ENCODE measurements at places on chromosomes 16 and 17.

- no peak for DNase-seq
These were observed 164.7 kb downstream of the ZNF18 start for GRCh38 chr17:11832401-11833137.

- DNase-seq: no peak
These were observed 3.4 kb downstream of the FBXO39 start for GRCh38 chr17:6779411-6779810.

- peak; percentile 10 for DNase-seq
These were observed 46.1 kb downstream of the ABCA8 start for GRCh38 chr17:68909066-68909465.

GRCh38 chr16:11232852-11233726 lies 22.9 kb downstream of the SOCS1 start:
- DNase-seq: no peak

DNA sequence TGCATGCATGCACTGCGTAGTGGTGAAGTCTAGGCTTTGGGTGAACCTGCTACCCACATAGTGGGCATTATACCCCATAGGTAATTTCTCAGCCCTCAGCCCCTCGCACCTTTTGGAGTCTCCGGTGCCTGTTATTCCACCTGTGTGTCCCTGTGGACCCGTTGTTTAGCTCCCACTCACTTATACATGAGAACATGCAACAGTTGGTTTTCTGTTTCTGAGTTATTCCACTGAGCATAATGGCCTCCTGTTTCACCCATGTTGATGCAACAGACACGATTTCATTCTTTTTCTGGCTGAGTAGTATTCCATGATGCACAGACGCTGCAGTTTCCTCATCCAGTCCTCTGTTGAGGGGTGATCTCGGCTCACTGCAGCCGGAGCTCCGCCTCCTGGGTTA lies 141.5 kb upstream of the CHMP6 start:
- DNase-seq: no peak

DNA sequence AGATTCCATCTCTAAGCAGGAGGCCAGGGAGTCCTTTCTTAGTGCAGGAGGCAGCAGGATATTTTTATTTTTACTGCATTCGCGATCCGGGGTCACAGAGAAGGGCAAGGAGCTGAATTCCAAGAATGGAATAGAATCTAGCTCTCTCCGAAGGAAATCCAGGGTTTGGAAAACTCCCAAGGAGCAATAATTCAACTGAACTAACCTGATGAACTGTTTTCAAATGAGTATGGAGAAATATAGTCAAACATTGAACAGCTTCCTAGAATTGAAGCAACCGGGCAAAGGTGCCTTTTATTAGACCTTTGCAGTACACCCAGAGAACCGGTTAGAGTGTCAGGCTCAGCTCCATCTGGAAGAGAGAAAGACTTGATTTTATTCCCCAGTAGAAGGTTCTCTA lies 120.7 kb upstream of the MAF start:
- DNase-seq: no peak

DNA sequence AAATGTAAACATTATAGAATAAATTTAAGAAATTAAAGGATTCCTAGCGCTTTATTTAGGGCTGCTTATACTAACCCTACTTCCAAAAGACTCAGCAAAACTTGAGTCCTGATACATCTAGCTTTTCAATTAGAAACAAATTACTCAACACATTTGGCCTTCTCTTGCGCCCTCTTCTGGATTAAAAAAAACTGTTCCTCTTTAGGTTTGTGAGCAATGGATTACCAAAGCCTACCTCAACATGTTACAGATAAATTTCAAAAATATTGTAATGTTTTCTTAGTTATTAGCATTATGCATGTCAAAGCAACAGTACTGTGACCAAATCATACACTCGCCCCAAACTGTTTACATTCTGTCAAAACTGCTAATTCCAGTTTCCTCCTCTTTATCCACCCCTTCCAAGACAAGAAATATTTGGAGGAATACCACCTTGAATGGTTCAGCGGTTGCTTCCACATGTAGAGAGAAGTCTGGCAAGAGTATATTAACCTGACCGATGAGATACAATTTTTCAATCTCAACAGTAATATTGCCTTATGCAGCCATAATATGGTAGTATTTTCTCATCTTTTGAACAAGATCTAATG lies 2.7 kb downstream of the NUFIP2 start:
- peak; percentile 36 for DNase-seq

DNA sequence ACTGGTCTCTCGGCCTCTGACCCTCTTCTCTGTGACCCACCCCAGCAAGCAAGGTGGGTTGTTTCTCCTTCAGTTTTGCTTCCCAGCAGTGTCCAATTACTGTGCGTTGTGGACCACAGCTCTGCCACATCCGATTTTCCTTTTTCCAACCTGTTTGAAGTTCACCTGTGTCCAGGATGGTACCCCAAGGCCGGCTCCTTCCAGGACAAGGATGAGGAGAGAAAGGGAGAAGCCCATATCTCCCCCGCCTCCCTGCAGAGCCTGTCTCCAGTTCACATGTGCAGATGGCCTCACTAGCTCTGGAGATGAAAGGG lies 13.5 kb downstream of the NMRAL1 start:
- DNase-seq: no peak

- no peak for DNase-seq
These were observed 126.4 kb downstream of the DYNLRB2 start for GRCh38 chr16:80667251-80667560.

DNA sequence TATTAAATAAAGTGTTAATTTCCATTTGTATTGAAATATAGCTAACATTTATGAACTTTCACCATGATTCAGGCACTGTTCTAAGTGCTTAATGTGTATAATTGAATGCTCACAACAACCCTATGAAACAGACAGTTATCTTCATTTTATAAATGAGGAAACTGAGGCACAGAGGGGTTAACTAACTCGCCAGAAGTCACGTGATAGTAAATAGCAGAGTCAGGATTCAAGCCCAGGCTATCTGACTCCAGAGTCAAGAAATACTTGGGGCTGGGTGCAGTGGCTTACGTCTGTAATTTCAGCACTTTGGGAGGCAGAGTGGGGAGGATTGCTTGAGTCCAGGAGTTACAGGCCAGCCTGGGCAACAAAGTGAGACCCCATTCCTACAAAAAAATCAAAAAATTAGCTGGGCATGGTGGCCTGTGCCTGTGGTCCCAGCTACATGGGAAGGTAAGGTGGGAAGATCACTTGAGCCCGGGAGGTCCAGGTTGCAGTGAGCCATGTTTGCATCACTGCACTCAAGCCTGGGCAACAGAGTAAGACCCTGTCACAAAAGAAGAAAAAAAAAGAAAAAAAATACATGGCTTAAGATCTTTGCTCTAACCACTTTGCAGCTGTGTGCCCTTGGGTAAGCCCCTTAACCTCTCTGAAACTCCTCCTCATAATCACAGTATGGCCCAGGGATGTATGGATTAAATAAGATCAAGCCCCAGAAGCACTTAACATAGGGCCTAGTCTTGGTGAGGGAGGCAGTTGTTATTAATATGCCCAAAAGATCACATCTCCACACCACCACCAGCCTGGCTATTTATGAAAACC lies 29.0 kb downstream of the WSB1 start:
- no peak for DNase-seq

DNA sequence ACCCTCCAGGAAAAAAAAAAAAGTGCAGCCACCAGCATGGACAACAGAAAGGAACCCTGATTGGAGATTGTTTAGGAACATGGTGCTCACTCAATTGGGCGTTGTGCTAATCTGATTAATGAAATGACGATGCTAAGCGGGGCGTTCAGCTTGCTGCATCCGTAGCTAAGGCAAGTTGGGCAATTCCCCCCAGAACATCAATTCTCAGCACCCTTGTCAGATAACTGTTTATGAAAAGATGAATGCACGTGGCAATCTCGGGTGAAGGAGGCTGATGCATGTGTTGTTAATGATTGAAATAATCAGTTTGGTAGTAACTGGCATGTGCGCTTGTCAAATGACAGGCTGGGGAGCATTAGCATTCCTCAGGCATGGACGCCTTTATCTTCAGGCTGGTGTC lies 57.0 kb downstream of the HS3ST3A1 start:
- DNase-seq: no peak

- DNase-seq: no peak
These were observed 2.0 kb upstream of the UNKL start for GRCh38 chr16:1416521-1416941.

GRCh38 chr16:74874123-74874522 lies 99.5 kb upstream of the FA2H start:
- no peak for DNase-seq

DNA sequence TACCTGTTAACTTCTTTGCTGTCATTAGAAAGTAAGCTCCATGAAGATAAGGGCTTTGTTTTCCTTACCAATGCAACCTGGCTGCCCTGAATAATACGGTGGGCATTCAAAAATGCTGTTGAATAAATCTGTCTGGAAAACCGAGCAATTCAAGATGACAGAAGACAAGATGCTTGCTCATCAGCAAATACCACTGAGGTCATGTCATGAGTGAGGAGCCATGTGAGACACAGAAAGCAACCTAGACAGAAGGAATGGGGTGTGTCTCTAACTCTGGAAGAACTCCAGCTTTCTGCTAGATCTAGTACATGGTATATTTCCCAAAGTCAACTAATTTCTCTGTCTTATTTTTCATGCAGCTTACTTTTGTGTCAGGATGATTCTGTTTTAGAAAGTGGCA lies 64.2 kb downstream of the STH start:
- DNase-seq: no peak

DNA sequence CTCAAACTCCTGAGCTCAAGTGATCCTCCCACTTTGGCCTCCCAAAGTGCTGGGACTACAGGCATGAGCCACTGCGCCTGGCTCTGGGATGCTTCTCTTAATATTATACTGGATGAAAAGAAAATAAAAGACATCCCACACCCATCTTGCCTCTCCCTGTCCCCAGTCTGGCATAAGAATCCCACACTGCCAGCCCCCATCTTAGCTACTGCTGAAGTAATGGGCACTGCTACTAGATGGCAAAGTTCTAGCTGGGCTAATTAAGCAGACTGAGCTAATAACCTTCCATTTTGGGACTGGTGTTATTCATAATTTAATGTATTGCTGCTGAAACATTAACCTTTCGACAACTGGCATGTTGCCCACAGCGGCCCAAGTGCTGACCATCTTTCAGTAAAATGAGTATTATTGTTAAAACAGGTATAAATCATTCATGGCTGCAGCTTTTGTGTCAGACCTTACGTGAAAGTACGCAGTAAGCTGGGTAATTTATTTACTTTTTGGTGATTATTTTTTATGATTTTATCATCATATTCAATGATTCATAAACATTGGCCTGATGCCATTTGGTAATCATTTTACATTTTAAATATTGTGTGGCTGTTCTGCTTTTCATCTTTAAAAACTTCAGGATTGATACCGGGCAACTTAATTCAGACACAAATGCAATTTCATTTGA lies 47.4 kb upstream of the ZFHX3 start:
- no peak for DNase-seq

DNA sequence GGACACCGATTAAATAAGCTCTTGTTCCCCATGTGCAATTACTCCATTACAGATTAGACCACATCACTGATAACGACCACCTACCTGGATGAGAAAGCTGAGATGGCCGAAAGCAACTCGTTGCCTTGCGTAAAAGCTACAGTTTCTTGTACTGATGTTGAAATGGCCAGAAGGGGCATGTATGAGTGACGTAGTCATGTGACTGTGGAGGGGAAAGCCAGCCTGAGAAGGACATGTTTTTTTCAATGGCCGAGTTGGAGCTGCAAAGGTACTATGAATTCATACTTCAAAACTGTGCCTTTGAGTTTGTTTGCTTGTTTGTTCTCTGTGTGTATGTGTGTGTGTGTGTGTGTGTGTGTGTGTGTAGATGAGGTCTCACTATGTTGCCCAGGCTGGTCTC lies 17.0 kb upstream of the HYDIN start:
- no peak for DNase-seq

DNA sequence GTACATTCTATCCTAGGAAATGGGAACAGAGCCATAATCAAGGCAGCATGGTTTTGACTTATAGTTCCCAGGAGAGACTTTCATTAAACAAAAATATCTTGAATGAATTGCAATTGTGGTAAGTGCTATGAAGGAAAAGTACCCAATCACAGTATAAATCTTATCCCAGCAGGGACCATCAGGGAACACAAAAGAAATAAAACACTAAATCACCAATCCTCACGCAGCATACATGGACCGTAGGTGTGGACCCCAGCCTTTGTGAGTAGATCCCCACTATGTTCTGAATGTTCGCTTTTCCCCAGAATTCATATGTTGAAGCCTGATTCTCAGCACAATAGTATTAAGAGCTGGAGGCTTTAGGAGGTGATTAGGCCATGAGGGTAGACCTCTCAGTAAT lies 925.0 kb upstream of the RBFOX1 start:
- DNase-seq: no peak

DNA sequence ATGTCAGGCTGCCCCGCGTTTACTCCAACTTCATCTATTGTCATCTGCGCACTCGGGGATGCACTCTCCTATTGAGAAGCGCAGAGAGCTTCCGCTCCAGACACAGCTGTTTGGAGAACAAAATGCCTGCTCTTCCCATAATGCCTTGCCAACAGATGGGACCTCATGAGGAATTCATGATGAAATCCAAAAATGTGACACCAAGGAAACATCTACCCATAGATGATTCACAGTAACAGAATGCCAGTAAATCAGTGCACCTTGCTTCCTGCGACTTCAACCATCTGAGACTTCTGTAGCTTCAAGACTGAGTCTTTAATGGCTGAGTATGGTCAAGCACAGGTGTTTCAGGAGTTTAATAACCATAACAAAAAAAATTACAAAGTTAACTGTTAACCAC lies 1144.9 kb upstream of the GOT2 start:
- no peak for DNase-seq

- DNase-seq: no peak
These were observed 225.9 kb upstream of the EEF2KMT start for GRCh38 chr16:5323284-5324141.

DNA sequence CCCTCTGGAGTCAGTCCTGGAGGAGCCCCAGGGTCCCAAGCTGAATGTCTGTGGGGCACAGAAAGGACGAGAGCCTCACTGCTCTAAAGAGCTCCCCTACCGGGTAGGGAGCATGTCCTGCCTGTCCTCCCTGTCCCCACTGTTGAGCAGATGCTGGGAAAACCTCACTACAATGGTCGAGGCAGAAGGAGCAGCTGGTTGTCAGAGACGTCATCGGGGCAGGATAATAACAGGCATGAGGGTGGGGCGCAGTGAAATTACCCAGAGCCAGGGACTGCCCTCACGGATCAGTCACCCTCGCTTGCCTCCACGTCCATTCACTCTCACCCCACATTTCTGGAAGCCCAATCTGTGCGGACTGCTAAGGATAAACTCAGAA lies 538 bp downstream of the TM4SF5 start:
- DNase-seq: no peak

DNA sequence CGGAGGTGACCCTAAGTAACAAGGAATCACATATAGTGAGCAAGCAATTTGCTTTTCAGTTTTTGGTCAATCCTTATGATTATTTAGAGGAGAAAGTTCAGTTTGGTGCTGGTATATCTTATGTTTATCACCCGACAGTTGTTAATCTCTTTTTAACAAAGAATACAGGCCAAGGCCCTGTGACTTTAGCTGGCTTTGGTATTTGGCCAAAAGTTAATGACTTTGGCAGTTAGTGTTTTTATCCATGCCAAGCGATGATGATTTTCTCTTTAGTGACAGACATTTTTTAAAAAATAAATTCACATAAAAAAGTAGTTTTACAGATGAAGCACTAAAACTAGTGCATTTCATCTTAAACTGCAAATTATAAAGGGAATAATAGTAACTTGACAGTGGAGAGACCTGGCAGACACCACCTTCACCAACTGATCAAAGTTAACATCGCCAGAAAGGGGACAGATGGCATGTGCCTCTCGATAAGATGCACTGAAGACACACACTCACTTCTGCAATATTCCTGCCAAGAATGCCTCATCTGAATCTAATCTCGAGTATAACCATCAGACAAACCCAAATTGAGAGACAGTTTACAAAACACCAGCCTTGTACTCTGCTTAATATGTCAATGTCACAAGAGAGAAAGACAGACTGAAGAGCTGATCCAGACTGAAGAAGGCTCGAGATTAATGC lies 6.9 kb downstream of the DEXI start:
- DNase-seq: no peak

Measured in brain pericyte (primary cell).